ENCODE measurements at places on chromosomes 3 and 15.
A peak's percentile ranks its signal among the peaks of the same experiment; 100 is the strongest.

DNA sequence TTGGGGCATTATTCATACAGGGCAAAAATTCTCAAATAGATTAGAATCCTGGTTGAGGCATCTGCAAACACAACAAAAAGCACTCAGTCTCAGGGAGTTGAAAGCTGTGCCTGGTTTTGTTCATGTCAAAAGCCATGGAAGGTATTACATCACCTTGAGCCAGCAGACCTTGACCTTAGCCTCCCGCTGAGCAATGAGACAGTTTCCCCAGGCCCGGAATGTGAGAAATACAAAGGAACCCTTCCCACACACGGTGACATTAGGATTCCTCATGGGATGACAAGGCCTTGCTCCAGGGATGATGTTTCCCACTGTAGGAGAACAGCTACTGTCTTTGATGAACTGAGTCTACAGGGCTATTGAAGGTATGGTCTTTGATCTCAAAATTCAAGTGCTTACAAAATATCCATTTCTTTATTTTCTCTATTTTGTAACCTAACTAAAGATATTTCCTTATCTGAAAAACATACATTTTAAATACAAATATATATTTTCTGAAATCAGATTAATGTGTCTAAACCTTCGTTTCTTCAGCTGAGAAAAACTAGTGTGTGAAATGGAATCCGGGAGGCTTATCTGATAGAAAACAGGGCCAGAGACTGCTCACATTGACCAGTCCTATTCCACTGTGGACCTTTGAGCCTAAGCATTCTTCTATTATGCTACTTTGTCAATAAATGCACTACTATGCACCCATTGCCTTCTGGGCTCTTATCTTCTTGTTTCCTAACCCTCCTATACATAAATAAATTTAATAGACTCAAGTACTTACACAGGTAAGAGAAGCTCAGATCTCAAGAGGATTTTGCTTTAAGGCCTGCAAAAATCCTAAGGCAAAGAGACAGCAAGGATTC is 298.2 kb downstream of the KBTBD8 start:
- DNase-seq = no peak

DNA sequence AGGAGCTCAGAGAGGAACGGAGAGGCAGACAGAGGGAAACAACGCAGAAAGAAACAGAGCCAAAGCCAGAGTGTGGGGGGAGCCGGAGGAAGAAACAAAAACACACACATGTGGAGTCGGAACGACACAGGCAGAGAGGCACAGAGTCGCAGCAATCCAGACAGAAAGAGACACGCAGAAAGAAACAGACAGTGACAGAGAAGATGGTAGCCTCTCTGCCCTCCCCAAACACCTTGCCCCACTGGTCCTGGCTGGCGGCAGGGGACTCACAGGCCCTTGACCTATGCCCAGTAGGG is 1.7 kb downstream of the NCKIPSD start:
- DNase-seq = no peak

- DNase-seq = no peak
Measured at GRCh38 chr3:107797586-107797985, 274.8 kb downstream of the BBX start.

DNA sequence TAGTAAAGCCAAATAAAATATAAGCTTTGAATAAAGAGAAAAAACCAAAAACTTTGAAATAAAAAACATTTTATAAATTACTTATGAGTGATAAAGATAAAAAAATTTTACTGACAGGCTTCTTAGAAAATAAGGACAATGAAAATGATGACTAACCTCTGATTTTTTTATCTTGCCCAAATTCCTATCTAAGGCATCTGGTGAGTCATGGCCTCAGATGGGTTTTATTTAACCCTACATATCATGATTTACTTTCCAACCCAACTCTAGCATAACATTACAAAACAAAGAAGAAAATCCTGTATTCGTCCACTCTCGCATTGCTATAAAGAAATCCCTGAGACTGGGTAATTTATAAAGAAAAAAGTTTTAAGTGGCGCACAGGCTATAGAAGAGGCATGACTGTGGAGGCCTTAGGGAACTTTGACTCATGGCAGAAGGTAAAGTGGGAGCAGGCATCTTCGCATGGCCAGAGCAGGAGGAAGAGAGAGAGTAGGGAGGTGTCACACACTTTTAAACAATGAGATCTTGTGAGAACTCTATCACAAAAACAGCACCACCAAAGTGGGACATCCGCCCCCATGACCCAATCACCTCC is 152.1 kb downstream of the NEK10 start:
- no peak for DNase-seq

GRCh38 chr15:101014921-101015841 is 96.0 kb downstream of the LRRK1 start:
- peak; percentile 55 for DNase-seq

DNA sequence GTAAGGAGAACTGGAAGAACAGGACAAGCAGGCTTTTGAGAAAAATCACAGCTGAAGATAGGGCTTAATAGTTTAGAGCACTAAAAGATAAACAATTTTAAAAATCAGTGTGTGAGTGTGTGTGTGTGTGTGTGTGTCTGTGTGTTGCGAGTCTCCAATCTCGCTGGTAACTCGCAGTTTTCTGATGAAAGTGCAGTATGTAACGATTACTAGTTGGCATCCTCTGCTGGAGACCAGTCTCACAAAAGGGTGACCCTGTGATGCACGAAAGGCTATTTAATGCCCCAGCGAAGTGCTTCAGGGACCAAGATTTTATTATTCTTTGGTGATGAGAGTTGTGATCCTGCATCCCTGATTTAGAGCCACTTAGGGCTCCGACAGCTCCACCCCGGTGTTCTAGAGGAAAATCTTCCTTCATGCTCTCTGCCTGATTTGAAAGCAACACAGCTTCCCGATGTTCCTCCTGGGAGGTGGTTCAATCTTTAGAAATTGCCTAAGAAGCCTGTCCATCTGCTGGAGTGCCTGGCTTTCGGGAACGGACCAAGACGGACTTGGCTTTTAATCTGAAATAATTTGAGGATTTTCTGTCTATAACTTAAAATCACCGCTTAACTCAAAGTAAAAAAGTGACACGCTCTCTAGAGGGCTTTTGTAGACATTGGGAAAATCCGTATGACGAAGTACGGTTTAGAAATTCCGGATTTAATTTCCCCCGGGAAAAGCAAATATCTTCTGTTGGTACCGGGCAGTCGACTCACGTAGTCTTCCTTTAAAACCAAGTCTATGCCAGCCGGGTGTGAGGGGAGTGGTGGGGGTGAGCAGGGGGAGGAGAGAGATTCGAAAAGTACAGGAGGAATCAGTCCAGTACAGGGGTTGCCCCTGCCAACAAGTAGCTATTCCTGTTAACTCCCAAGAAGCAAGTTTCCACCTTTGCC is 1.1 kb upstream of the ALCAM start:
- DNase-seq = no peak

- DNase-seq = no peak
Measured at GRCh38 chr3:47243419-47244147, 39.0 kb downstream of the KIF9 start.

DNA sequence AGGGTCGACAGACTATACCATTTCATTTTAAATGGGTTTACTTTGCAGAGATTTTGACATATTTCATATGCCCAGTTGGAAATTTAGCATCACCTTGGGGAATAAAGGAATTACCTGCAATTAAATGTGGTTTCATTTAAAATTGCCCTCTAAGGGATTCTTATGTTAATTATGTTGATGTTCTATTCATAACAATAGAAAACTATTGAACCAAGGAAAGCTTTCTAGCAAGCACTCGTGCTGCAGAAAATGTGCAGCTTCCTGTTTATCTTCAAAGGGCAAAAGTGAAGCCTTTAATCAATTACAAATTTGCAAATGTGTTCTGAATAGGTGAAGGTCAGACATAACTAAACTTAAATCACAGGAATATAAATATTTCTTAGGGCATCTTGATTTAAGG is 352.1 kb downstream of the CHST2 start:
- DNase-seq = no peak

GRCh38 chr3:34882764-34883163 is 756.6 kb upstream of the ARPP21 start:
- DNase-seq = no peak

DNA sequence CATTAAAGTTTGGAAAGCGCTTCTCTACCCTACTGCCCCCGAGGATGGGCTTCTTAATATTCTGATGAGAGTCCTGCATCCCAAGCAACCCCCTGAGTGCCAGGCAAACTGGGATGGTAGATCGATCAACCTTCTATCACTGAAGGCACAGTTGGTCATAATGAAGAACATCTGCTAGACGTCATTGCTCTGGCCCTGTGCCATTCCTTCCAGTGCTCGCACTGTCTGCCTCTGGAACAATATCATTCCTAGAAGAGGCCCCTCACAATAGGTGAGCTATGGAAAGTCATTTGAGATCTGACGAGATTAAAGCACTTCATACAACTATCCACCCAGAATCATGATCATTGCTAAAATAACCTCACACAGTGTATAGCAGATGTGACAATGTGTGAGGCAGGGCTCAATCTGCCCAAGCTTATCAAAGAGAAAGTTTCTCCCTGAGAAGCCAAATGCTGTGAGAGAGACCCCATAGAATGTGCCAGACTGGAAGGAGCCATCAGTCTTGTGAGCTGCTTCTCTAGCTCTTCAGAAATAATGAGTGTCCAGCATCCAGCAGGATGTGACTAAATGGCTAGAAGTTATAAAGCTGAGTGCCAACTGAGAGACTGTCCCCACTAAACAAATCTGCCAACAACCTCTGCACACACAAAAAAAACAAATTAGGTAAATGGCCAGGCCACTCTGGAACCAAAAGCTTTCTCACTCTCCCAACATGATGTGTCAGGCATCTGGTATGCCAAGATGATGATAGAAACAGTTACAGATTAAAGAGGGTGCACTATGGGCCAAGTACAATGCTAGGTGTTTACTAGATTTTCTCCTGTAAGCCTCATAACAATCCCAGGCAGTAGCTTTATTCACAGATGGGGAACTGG is 165.5 kb downstream of the NECTIN3 start:
- DNase-seq = no peak

DNA sequence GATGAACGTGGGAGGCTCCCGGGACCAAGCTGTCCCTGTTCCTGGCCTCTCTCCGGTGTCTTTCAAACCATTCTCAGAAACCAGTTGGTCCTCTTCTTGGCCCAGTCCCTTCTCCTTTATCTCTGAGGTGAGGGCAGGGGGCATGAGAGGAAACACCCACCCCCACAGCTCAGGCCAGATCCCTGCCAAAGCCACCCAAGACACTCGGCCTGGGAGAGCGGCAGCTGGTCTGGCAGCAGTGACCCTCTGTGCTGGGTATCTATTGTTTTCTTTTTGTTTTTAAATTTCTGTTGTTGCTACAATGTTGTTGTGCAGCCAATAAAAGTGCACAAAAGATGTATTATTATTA is 27.3 kb downstream of the ACSBG1 start:
- DNase-seq = no peak
